ENCODE measurements at places on chromosomes 6 and 20.
A peak's percentile ranks its signal among the peaks of the same experiment; 100 is the strongest.

DNA sequence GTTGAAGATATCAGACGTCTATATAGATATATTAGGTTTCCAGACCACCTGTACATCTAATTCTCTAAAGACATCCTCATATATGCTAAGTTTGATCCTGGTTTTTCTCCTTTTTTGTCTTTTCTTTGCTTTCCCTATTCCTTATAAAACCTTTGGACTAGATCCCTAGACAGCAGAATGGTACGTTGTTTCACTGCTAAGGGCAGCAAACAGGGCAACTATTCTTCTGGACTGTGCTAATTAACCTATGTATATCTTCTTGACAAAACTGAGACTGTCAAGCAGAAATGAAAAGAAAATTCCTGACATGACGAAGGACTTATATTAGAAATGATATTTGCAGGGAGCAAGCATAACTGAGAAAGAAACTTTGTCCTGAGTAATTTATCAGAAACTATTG is 19.1 kb downstream of the ME1 start:
- DNase-seq = no peak

- DNase-seq = peak; percentile 38
These were observed 7.9 kb downstream of the EXOC2 start for GRCh38 chr6:684831-685636.

- DNase-seq = peak; percentile 71
These were observed 166.6 kb downstream of the SASH1 start for GRCh38 chr6:148509119-148509799.

DNA sequence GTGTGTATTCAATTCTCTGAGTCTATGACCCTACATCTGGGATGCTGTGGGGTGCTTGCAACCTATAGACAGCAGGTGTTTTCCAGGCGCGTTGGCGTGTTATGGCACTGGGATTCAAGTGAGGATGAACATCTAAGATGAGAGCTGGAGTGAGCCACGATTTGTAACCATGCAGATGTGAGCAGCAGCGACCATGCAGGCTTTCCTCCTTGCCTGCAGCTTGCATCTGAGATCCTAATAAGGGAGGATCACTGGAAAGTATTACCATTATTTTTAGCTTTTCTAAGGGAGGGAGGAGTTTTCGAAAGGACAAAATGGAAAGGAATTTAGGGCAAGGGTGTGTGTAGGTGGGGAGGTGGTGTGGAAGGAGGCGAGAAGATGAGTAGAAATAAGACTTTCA is 216.7 kb downstream of the ATXN1 start:
- DNase-seq = peak; percentile 42

- DNase-seq = no peak
These were observed 28.6 kb upstream of the TGM2 start for GRCh38 chr20:38193586-38194105.

DNA sequence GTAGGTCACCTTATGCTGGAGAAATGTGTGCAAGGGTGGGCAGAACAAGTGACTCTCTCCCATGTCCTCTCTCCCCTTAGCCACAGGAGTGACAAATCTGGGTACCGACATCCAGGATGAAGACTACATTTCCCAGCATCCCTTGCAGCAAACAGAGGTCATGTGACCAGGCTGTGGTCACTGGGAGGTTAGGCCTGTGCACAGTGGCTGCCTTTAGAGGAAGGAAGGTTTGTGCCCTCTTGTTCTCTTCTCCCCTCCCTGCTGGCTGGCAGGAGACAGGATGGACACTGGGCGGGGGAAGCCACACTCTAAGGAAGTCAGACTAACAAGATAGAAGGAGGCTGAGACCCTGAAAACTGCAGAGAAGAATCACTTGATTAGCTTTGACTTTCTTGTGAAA is 360.2 kb downstream of the PREX1 start:
- peak; percentile 11 for DNase-seq

DNA sequence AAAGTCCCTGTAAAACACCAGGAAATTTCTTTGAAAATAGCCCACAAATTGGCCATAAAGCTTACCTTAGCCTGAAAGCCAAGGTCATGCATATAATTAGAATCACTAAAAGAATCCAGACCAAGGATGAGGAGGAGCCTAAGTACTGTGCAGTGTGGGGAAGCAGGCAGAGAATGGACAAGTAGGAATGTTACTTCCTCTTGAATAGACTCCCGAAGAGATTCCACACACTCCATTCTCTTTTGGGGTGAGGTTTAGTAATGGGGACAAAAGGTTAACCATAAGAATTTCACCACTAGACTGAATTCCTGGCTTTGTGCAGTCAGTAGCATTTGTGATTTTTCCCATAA is 27.5 kb upstream of the MARCKS start:
- peak; percentile 89 for DNase-seq

DNA sequence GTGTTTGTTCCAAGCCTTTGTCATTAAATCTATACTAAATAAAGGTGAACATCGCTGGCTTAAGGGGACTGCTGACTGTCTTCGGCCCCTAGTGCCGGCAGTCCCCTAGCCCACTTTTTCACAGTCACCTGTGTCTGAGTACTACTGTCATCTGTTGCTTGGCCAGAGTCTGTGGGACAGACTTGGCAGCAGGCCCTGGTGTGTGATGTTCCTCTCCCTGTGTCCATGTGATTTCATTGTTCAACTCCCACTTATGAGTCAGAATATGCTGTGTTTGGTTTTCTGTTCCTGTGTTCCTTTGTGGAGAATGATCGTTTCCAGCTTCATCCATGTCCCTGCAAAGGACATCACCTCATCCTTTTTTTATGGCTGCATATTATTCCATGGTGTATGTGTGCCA is 133.4 kb downstream of the HAO1 start:
- DNase-seq = peak; percentile 3

- DNase-seq = peak; percentile 80
These were observed 1.9 kb downstream of the MAPK14 start for GRCh38 chr6:36029464-36029863.

DNA sequence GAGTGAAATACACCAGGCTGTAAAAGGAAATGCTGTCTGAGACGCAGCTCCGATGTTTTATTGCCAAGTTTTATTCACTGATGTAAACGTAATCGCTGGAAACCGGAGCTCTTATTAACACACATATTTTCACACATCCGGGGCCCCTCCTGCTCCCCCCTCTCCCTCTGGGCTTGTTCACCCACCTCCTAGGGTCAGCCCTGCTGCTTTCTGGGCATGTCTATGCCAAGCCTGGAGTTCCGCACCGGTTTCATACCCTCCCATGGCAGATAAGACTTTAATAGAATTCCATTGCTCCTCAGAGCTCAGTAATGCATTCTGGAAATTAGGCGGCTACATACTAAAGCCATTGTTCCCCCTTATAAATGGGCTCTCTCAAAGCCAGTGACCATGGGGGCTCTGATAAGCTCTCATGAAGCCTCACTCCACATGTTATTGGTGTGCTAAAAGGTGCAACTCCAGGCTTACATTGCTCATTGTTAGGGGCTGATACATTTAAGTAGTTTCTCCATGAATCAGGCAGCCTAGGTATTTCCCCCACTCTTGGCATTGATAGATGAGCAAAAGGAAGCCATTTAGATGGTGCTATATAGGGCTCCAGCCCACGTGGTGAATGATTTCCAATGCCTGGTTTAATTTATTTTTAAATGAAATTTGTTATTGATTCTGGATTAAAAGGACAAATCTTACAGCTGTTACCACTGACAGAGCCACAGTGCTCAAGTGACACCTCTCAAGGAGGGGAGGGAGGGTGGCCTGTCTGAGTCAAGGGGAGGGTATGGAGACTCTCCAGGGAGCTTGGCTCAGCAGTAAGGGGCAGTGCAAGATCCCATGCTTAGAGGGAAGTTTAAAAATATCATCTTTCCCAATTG is 4.5 kb upstream of the VSTM2L start:
- DNase-seq = peak; percentile 21

DNA sequence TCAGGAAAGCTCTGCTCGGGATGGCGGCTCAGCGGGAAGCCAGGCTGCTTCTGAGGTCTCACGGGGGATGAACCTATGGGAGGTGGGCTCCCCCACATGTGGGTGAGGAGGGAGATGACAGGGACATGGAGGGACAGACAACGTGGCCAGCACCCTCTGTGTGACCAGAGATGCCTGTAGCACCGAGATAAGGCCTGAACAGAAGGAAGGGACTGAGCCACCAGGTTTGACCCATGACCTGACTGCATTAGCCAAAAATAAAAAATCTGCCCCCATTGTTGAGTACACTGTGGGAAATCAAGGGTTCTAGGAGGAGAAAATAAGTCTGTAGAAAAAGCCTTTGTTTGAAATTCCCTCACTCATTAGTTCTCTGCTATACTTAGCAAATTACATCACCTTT is 105.7 kb downstream of the RNASET2 start:
- no peak for DNase-seq
